ENCODE measurements at places on chromosomes 11 and 22. TPM values are rescaled to one million over a fixed set of nuclear protein-coding genes. Genes with fewer than 3 reads are reported as not detected.

GRCh38 chr11:102347462-102348370, 702 bp downstream of the BIRC2 start:
- peak; percentile 24 for DNase-seq
- peaks cover 30% of the 10 kb centered on the region for H3K4me1 ChIP-seq
- H3K27me3 ChIP-seq = no peaks in the 10 kb centered on the region

- H3K4me1 ChIP-seq = no peaks in the 10 kb centered on the region
- no peak for DNase-seq
- H3K36me3 ChIP-seq = peaks cover 26% of the 10 kb centered on the region
- no peak overlapping the region for H3K4me3 ChIP-seq
- H3K27me3 ChIP-seq = no peaks in the 10 kb centered on the region
These were observed 20.3 kb downstream of the ALG9 start for GRCh38 chr11:111851067-111851466.

GRCh38 chr11:61147791-61148620, 13.2 kb downstream of the VPS37C start:
- no peak for DNase-seq
- peaks cover 13% of the 10 kb centered on the region for H3K4me1 ChIP-seq
- no peak overlapping the region for H3K27ac ChIP-seq

DNA sequence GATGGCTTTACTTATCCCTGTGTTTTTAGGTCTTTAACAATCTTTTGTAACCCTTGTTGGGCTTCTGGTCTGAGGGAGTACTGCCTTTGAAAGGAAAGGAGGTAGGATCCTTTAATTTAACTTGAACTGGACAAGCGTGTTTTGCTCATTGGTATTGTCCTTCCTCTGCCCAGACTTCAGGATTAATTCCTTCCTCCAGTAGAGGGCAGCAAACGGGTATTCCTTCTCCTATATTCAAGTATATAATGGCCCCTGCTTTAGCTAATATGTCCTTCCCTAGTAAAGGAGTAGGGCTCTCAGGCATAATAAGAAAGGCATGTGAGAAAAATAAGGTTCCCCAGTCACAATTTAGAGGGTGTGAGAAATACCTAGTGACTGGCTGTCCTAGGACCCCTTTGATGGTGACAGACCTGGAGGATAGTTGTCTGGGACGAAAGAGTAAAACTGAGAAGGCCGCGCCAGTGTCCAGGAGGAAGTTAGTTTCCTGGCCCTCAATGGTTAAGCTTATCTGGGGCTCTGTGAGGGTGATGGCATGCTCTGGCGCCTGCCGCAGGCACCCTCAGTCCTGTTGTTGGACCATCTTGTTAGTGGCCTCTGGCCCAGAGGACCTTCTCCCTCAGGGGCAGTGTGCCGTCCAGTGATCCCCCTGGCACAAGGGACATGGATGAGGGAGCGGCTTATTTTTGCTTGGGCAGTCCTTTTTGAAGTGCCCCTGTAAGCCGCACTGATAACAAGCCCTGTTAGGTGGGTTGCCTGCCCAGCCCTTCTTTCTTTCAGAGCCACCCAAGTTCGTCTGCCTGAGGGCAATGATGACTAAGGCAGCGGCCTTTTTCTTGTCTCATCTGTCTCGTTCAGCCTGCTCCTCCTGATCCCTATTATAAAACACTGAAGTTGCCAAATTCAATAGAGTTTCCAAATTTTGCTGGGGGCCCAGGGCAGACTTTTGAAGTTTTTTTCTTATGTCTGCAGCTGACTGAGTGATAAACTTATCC, 51.8 kb downstream of the C11orf71 start:
- no peaks in the 10 kb centered on the region for H3K27me3 ChIP-seq
- H3K36me3 ChIP-seq = no peaks in the 10 kb centered on the region
- H3K4me1 ChIP-seq = peaks cover 9% of the 10 kb centered on the region
- no peak overlapping the region for H3K4me3 ChIP-seq
- DNase-seq = peak; percentile 57

GRCh38 chr22:24035296-24035695, 24.2 kb downstream of the CABIN1 start:
- H3K27me3 ChIP-seq = no peaks in the 10 kb centered on the region
- DNase-seq = no peak
- H3K36me3 ChIP-seq = peaks cover 41% of the 10 kb centered on the region
- no peak overlapping the region for H3K4me3 ChIP-seq
- H3K27ac ChIP-seq = peak overlapping the region; percentile 43

DNA sequence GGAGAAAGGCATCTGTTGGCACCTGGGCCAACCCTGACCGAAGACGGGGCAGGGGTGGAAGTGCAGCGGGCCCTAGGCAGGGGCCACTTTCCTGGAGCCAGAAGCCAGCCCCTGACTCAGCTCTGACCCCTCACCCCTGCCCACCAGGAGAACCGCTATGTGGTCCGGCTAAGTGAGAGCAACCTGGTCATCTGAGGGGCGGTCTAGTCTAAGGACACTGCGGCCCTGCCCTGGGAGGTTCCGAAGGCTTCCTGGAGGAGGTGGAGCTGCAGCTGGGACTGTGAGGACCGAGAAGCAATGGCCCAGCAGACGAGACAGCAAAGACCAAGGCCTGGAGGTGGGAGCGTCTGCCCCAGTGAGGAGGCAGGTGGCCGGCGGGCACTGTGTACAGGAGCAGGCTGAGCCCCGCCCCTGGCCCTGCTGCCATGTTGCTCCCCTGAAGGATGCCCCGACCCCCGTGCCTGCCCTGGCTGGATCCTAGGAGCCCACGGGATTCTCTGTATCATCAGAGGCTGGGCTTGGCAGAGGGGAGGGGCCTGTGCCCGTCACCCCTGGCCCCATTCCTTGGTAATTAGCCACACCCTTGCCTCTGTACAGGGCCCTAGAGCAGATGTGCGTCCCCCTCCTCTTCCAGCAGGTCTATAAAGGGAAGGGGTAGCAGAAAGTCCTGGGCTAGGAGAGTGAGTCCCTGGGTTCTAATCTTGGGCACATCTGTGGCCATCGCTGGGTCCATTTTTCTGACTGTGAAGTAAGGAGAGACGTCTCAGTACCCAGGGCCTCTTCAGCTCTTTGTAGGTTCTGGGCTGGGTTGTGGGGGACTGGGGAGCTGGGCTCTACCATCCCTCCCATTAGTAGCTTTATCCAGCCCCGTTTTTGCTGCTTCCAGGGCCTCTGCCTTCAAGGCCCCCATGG, 19.4 kb downstream of the RELT start:
- no peaks in the 10 kb centered on the region for H3K27me3 ChIP-seq
- no peaks in the 10 kb centered on the region for H3K4me1 ChIP-seq
- H3K27ac ChIP-seq = no peak overlapping the region
- no peak overlapping the region for H3K4me3 ChIP-seq
- H3K36me3 ChIP-seq = peaks cover 13% of the 10 kb centered on the region
- no peak for DNase-seq

The SCO2 gene
- total RNA-seq = 10.5 TPM

GRCh38 chr11:91312541-91312940, 912.1 kb upstream of the FAT3 start:
- no peaks in the 10 kb centered on the region for H3K36me3 ChIP-seq
- no peak overlapping the region for H3K27ac ChIP-seq
- no peaks in the 10 kb centered on the region for H3K27me3 ChIP-seq
- no peaks in the 10 kb centered on the region for H3K4me1 ChIP-seq
- DNase-seq = no peak
- no peak overlapping the region for H3K4me3 ChIP-seq

DNA sequence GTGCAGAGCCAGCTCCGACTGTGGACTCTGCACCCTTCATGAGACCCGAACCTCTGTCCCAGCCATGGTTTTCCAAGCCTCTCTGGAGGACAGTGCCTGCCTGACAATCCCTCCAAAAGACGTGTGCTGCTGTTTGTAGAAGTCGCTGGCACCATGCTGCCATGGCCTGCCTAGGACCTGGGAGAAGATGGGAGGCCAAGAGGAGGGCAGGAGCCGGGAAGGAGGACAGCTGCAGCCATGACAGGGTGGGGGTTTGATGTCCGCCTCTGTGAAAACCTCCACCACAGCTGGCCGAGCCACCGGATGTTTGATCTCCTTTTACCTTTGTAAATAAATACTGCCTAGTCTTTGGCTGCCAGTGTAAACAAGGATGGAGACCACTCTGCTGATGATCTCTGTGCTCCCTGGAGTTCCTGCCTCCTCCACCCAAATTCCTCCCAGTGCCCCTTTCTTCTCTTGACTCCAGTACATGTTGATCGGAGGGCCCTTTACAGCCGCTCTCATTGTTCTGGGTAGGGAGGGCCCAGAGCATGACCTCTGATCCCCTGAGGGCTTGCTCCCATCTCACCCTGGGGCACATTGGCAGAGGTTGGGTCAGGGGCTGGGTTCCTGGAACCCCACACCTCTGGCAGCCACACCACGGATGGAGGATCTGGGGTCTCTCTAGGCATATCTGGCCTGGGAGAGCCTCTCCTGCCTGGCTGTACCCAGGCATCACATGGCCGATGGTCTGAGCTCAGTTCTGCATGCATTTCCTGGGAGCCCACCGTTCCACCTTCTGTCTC, 66.9 kb downstream of the BCR start:
- H3K36me3 ChIP-seq = peaks cover 2% of the 10 kb centered on the region
- DNase-seq = no peak
- H3K4me1 ChIP-seq = peaks cover 78% of the 10 kb centered on the region
- H3K27ac ChIP-seq = peak overlapping the region; percentile 2
- H3K27me3 ChIP-seq = no peaks in the 10 kb centered on the region

The PRG3 gene
- not detected for total RNA-seq

DNA sequence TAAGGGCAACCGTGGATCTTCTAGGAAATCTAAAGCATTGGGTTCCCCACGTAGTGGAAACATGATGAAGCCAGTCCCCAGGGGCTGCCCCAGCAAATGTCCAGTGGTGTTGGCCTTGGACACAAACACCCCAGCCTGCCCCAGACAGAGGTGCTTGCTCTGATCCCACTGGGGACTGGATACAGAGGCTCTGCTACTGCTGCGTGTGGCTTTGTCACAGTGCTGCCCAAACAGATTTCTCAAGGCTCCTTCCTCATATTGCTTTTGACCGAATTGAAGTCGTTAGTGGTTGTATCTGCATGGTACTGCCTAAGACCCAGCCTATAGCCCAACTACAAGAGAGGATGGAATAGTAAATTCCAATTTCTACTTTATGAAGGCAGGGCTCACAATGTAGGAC, 40.1 kb upstream of the CD44 start:
- no peak overlapping the region for H3K27ac ChIP-seq
- peaks cover 9% of the 10 kb centered on the region for H3K36me3 ChIP-seq
- no peaks in the 10 kb centered on the region for H3K27me3 ChIP-seq
- H3K4me1 ChIP-seq = peaks cover 16% of the 10 kb centered on the region

The ASPHD2 gene
- total RNA-seq = 8.8 TPM

The PHOX2A gene
- total RNA-seq = not detected

The GDPD4 gene
- total RNA-seq = not detected

The MUC15 gene
- not detected for total RNA-seq

DNA sequence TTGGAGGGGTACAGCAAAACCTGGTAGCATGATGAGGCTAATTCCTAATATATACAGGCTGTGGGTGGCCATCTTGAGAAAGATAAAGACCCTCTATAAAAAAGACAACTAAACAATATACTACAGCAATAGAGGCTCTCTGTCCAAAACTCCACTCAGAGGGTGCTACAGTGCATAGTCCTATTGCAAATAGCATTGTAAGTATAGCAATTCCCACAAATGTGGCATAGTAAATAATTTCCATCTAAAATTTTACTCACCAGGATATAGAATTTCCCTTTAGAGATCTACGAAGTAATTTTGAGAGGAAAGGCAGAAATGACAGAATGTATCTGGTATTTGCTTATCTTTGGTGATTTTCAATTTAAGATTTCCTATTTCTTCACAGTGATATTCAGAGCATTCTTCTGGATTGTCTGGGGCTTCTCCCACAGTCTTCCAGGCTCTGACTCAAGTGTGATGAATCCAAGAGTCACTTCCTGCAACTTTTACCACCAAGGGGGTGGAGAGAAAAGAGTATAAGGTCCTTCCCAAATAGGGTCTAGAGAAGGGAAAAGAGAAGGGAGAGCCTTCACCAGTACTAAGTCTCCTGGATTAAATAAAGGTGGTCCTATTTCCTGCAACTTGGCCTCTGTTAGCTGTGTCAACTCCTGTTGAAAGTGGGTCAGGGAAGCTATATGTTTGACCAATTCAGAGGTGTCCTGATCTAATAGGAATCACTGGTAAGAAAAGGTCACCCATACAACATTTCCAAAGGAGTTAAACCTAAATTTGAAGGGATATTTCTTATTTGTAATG, 1054.7 kb upstream of the CNTN5 start:
- H3K36me3 ChIP-seq = no peaks in the 10 kb centered on the region
- no peak overlapping the region for H3K4me3 ChIP-seq
- DNase-seq = no peak
- H3K4me1 ChIP-seq = no peaks in the 10 kb centered on the region
- no peak overlapping the region for H3K27ac ChIP-seq
- H3K27me3 ChIP-seq = no peaks in the 10 kb centered on the region

DNA sequence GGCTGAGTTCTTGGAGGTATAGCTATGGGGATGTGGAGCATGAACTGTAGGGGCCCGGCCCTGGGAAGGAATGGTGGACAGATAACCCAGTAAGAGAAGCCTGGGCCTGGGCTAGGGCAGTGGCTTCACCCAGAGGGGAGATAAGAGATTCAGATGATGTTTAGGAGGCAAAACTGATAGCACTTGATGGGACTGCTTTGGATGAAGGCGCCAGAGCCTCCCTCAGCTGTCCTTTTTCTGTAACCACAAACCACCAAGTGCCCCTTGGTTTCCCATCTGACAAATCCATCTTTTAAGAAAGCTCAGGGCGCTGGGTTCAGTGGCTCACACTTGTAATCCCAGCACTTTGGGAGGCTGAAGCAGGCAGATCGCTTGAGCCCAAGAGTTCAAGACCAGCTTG, 23.4 kb downstream of the RELT start:
- no peak for DNase-seq
- H3K4me1 ChIP-seq = peaks cover 1% of the 10 kb centered on the region
- H3K27me3 ChIP-seq = no peaks in the 10 kb centered on the region
- no peak overlapping the region for H3K4me3 ChIP-seq
- no peak overlapping the region for H3K27ac ChIP-seq

Measured in activated CD4-positive, alpha-beta T cell treated with anti-CD3 and anti-CD28 coated beads, Interleukin-2, amount 10 ng/mL, durations not matched to agents 7 days and 5 days (primary cell).